CD4-positive, alpha-beta T cell treated with Interleukin-4 for 4 hours (primary cell): ENCODE measurements at places on chromosomes 2 and 18.

GRCh38 chr18:26468931-26469340 lies 79.4 kb downstream of the KCTD1 start:
- no peak for DNase-seq

- no peak for DNase-seq
Observed at GRCh38 chr2:127535918-127536317, 435 bp downstream of the MYO7B start.

- DNase-seq, result no peak
Observed at GRCh38 chr2:142965443-142965842, 88.0 kb downstream of the KYNU start.

DNA sequence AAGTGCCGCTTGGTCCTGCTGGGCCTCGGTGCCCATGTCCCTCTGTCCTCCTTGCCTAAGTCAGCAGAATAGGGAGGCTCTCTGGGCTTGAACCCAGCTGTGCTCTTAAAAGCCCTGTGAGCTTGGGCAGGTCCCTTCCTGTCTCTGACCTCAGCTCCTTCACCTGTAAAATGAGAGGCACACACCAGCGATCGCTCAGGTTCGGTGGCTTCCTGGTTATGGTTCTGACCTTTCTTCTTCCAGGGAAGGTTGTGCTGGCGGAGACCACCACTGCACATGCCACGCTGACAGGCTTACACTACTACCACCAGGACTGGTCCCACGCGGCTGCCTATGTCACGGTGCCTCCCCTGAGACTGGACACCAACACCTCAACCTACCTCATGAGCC lies 36.1 kb upstream of the MAPRE3 start:
- no peak for DNase-seq

DNA sequence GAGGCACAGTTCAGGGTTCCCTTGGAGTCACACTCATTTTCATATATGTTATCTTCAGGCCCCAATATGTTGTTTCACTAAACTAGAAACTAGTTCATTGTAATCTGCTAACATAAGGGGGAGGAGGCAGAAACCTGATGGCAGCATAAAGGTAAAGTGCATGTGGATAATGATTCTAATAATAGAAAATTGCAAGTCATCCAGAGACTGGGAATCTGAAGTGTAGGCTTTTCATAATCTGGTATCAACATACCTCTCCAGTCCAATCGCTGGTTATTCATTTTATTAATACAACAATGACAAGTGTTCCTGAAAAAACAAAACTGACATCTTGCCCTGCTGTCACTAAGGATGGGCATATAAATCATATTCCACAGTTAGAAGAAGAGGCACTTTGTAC lies 326.3 kb upstream of the ZNF804A start:
- DNase-seq, result no peak

- DNase-seq, result no peak
Observed at GRCh38 chr2:106859498-106859897, 26.5 kb downstream of the ST6GAL2 start.

GRCh38 chr2:116223912-116224311 lies 1590.6 kb upstream of the DDX18 start:
- DNase-seq, result no peak

DNA sequence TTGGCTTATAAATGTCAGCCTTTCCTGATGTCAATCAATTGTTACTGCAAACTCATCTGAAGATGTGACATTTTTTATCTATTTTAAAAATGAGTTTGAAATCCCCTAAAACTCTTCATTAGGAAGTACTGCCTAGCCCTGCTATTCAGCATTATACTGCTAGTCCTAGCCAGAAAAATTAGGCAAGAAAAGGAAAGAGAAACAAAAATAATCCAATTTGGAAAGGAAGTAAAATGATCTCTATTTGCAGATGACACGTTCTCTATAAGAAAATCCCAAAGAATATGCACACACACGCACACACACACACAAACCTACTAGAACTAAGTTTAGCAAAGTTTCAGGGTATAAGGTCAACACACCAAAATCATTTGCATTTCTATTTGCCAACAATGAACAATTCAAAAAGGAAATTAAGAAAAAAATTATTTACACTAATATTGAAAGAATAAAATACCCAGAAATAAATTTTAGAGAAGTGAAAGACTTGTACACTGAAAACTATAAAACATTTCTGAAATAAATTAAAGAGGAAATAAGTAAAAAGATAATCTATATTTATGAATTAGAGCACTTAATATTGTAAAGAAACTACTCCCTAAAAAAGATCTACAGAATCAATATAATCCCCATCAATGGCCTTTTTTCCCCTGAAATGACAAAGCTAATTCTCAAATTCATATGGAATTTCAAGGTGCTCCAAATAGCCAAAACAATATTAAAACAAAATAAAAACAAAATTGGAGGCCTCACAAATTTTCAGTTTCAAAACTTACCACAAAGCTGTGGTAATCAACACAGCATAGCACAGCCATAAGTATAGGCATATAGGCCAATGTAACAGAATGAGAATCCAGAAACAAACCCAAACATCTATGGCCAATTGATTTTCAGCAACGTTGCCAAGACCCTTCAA lies 433.7 kb upstream of the TRIB2 start:
- DNase-seq, result no peak

DNA sequence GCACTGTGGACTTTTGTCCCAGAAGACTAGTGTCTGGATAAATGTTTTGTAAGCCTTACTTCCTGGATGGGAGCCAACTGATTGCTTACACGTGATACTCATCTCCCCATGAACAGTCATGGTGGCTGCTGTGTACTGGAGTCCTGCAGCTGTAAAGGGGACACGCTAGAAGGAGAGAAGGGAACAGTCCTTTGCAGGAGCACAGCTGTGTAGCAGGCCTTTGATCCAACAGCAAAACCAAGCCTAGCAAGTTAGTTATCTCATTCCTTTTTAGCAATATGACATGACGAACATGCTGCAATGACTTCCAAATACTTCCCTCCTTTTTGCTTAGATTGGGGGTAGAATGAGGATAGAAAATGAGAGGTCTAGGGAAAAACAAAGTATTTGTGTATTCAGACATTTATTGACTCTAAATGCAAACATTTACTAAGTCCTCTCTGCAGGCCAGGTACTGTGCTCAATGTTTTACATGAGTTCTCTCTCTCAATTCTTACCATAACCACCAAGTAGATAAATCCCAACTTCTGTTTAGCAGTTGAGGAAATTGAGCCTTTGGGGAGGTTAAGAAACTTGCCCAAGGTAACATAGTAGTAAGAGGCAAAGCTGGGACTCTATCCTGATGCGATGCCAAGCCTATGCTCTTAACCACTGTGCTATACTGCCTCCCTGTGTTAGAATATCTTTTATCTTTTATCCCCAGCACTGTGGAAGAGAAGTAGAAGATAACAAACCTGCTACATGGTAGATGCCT lies 55.4 kb upstream of the CD28 start:
- no peak for DNase-seq

GRCh38 chr2:176637486-176638166 lies 368.4 kb downstream of the MTX2 start:
- no peak for DNase-seq

GRCh38 chr2:218997731-218998130 lies 4.5 kb upstream of the CRYBA2 start:
- DNase-seq, result no peak

GRCh38 chr2:52342458-52342857 lies 1310.5 kb upstream of the NRXN1 start:
- no peak for DNase-seq

DNA sequence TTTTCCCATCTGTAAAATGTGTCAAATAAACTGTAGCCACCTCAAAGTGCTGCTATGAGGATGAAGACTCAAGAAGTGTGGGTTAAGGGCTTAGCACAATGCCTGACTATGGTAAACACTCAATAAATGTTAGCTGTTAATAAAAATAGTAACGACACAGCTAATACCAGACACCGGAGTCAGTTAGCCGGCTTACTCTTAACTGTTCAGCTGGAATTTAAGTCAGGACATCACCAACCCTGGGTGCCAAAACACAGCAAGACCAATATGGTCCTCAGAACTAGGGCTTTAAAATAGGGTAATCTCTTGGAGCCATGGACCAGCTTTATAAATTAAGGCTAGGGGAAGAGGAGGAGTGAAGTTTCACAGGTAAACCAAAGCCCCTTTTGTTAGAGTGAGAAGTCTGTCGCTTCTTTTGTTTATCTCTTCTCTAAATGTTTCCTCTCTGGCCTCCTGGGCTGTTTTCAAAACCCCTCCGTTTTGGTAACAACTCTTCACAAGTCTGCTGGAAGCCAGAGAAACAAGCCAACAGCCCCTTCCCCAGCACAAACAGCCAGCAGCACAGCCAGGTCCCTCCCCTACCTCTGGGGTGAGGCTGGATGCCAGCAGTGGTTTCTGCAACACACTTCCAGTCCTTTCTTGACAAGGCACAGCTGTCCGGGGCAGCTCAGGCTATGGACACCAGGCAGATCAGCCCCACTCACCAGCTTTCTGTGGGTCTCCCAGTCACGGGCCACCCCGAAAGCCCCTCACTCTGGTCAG lies 13.8 kb upstream of the FZD7 start:
- DNase-seq, result no peak

DNA sequence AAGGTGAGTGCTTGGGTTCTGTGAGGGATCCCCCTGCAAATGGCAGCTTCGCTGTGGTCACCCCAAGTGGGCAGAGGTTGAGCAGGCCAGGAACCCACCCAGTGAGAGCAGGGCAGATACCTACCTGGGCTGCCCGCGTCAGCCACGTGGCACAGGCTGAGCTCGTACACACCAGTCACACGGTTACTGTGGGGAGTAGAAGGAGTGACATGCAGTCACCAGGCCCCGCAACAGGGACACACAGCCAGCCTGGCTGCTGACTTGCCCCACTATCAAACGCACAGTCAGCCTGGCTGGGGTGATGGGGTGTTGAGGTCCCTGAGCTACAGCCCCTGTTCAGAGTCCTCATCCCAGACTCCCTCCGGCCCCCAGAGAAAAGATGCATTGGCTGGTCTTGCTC lies 32.2 kb downstream of the AQP12A start:
- DNase-seq, result no peak

- DNase-seq, result no peak
Observed at GRCh38 chr2:72414137-72414760, 266.6 kb upstream of the CYP26B1 start.

- no peak for DNase-seq
Observed at GRCh38 chr2:102331311-102331980, 20.1 kb downstream of the IL1RL1 start.

- no peak for DNase-seq
Observed at GRCh38 chr18:49162226-49162864, 211.6 kb upstream of the SMAD7 start.

GRCh38 chr18:65938592-65939372 lies 188.0 kb downstream of the CDH7 start:
- no peak for DNase-seq

- DNase-seq, result peak; percentile 41
Observed at GRCh38 chr2:160324161-160324800, 124.2 kb upstream of the ITGB6 start.

GRCh38 chr2:9758741-9759140 lies 84.5 kb upstream of the TAF1B start:
- no peak for DNase-seq

DNA sequence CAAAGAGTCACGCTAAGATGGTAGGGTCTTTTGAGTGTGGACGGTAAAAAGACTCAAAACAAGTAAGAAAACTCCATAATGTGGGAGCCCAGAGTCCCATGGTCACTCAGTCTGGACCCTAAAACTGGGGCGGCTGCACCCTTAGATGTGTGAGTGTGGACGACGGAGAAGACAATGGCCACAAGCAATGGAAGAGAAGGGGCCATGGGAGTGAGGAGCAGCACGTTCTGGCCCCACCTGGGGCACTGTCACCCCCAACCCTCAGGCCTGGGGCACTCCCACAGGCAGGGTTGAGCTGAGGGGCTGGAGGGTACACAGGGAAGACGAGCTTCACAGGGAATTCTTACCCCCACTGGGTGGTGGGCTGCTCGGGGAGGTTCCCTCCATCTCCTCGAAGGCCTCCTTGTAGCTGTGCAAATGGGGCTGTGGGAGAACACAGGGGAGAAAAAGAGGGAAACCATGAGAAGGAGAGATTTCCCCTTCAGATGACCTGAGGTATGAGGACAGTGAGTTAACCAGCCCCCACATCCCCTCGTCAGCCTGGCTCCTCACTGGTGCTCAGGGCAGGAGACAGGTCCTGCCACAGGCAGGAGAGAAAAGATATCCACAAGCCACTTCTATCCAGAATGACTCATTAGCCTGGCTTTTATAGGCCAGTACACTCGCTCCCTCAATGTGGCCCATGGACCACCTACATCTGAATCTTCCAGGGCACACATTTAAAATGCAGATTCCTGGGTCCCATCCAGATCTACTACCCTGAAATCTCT lies 167.9 kb downstream of the TNS1 start:
- DNase-seq, result no peak

DNA sequence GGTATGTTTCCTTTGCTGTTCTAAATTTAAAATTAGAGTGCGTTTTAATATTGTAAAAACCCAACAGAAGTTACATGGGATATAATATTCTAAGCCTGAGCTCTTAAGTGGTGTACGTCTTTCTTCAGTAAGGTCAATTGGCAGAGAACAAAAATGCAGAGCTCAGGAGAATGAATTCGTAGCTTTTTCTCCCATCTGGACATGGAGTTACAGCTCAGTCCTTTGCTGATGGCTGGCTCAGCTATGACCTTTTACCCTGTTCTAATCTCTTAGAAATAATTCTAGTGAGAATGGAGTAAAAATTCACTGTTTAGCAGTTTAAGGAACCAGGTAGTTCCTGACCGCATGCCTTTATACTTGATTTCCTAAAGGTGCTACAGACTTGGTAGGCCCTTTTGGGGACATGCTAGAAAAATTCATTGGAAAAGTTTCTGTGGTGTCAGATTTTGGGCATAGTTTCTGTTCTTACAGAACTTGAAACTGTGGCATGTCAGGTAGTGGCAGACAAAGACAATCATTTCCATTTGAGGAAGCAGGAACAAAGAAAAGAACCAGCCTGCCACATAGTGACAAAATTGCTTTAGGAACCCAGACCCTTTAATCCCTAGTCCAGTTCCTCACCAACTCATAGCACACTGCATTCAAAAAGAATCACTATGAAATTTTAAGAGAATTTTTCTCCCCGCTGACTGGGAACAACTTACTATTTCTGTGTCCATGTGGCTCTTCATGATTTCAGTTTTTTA lies 566.8 kb upstream of the ZNF804A start:
- DNase-seq, result no peak

DNA sequence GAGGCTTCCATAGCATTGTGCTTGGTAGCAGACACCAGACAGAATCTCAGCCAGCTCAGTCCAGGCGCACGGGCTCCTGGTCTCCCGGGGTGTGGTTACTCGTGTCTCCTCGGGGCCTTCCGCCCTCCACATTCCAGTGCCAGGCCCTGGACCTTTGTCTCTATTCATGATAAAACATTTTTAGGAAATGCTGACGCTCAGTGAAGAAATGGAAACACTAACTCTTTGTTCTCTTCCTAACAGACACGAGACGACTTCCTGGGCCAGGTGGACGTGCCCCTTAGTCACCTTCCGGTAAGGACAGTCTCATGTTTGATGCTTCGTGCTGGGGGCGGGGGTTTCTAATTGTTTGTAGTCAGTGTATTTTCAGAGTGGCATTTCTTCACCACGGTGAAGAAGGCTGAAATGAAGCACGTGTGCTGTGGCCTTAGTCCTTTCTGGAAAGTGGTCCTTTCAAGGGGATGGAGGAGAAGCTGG lies 271.8 kb downstream of the NEDD4L start:
- no peak for DNase-seq
